ENCODE measurements at places on chromosomes 5 and 9.

GRCh38 chr9:104304925-104305324 is 199.1 kb upstream of the OR13F1 start:
- DNase-seq = no peak

- no peak for DNase-seq
Measured at GRCh38 chr5:17014686-17015085, 78.6 kb upstream of the MYO10 start.

DNA sequence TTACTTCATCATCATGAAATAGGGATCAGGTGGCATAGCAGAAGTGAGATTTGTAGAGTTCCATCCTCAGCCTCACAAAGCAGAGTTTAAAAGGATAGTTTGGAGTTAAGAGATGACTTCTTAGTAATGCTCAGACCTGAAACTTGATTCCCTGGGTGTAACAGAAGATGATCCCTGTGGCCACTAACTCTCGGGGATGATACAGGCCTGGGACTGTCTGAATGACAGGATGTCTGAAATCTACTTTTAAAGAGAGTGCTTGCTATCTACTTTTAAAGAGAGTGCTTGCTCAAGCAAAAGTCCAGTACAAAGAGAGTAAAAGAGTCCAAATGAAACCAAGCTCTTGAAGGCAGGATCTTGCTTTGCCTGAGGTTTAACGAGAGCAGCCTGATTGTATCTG is 14.6 kb downstream of the ADAMTS16 start:
- no peak for DNase-seq

DNA sequence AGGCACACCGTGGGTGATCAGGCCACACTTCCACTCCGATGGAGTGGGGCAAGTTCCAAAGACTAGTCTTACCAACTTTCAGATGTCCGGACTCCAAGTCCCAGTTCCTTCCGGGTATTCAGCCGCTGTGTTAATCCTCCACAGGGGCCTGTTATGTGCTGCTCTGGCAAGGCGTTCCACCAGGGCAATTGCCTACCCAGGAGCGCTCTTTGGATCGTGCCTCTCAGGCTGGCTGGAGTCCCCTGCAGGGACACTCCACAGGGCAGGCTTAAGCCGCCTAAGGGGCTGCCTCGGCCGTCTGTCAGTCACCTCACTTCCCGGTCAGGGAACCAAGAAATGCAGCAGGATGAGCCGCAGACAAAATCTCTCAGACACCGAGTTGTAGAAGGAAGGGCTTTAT is 118.7 kb upstream of the CCNG1 start:
- DNase-seq = no peak

DNA sequence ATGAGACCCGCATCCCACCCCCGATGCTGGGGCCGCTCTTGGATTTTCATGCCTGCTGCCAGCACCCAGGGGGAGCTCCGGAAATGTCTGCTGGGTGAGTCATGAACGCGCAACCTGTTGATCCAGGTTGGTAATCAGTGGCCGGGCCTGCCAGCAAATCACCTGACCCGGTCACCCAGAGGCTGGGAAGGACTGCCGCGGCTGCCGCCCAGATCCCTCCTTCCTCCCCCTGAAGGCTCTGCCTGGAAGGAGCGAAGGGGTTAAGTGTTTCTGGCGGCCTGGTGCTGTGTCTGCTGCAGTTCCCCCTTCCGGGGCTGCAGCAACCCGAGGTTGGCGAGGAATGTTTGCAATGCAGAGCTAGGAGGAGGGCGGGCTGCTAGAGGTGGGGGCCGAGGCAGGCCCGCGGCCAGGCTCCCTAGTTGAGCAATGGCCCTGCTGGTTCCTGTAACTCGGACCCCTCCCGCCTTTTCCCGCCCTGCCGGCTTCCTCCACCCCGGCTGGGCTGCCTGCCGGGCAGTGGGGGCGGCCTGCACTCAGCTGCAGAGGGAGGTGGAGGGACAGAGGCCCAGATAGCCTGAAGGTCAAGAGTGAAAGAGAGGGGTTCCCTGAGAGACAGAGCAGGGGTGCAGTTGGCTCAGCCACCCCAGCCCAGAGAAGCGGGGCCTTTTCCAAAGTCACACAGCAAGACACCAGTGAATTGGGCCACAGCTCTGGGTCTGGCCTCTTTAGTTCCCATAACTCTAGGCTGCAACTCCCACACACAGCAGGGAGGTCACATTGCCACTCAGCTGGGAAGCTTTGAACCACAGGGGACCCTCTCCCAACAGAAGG is 156.3 kb upstream of the IER5L start:
- DNase-seq = peak; percentile 98

GRCh38 chr5:139696894-139697658 is 48.9 kb downstream of the CXXC5 start:
- DNase-seq = peak; percentile 99

DNA sequence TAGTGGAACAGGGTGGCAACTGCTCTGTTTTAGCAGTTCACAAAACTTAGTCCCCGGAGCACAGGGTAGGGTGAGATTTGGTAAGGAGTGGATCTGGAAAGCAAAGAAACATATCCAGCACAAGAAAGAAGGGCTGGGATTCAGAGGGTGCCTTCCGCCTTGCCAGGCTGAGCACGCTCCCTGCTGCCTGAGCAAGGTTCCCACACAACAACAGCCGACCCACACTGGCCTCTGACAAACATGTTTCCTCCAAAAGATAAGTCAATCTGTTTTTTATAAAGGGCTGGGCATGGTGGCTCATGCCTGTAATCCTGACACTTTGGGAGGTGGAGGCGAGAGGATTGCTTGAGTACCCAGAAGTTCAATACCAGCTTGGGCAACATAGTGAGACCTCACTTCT is 45.8 kb downstream of the RAB3C start:
- no peak for DNase-seq

DNA sequence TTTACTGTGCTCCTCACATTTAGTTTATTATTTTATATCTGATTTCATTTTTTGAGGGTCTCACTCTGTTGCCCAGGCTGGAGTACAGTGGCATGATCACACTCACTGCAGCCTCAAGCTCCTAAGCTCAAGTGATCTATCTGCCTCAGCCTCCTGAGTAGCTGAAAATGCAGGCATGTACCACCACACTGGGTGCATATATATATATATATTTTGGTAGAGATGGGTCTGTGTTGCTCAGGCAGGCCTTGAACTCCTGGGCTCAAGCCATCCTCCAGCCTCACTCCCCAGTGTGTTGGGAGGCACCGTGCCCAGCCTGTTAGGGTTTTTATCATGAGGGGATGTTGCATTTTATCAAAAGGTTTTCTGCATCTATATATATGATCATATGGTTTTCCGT is 39.8 kb upstream of the ZNF354B start:
- DNase-seq = no peak

GRCh38 chr5:139651043-139651834 is 3.1 kb downstream of the CXXC5 start:
- DNase-seq = peak; percentile 52

DNA sequence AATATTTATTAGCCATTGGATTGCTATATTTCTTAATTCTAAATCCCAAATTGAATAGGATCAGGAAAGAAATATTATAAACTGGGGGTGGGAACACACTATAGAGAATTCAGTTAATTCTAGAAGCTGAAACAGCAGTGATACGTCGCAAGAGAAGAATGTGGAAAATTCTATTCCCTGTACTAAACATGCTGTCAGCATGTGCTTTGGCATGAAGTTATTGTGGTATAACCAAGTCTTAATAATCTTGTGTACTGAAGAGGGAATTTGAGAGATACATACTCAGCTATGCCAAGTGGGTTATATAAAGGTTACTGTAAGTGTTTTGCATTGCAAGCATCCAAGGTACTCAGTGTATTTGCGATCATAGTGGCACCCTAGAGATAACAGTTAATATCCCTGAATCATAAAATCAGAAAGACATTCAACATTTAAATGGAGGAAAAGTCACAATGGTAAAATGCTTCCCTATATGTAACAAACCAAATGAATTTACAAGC is 1492.9 kb upstream of the C9orf72 start:
- peak; percentile 6 for DNase-seq

DNA sequence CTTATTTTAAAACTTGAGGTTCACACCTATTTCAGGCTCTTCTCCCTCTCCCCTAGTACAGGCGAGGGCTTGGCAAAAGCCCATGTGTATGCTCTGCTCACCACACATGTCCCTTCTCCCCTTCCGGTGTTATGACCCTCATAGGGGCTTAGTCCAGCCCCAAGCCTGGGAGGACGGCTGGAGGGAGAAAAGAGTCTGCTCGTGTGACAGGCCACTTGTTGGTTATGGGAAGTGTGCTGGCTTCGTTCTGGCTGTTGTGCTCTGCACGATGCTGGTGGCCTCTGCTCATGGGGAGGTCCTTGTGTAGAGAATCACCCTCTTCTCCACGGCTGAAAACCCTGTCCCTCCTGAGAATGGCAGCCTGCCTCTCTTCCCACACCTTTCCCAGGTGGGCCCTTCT is 11.1 kb downstream of the PTTG1 start:
- no peak for DNase-seq

DNA sequence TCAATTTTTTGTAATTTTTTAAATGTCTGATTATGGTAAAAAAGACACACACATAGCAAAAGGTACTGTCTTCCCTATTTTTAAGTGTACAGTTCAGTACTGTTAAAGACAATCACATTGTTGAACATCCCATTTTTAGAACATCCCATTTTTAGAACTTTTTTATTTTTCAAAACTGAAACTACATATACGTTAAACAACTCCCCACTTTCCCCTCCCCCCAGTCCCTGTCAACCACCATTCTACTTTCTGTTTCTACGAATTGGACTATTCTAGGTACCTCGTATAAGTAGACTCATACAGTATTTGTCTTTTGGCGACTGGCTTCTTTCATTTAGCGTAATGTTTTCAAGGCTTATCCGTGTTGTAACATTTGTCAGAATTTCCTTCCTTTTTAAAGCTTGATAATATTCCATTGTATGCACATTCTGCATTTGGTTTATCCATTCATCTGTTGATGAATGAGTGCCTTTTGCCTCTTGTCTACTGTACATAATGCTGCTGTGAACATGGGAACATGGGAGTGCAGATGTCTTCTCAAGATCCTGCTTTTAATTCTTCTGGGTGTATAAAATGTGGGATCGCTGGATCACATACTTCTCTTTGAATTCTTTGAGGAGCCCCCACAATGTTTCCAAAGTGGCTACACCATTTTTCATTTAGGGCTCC is 154.0 kb downstream of the PIK3R1 start:
- DNase-seq = no peak

GRCh38 chr5:170434966-170435605 is 45.9 kb upstream of the KCNMB1 start:
- peak; percentile 57 for DNase-seq

GRCh38 chr9:30944741-30945280 is 1439.6 kb upstream of the ACO1 start:
- DNase-seq = no peak

GRCh38 chr5:34944044-34944443 is 14.7 kb downstream of the DNAJC21 start:
- DNase-seq = no peak

DNA sequence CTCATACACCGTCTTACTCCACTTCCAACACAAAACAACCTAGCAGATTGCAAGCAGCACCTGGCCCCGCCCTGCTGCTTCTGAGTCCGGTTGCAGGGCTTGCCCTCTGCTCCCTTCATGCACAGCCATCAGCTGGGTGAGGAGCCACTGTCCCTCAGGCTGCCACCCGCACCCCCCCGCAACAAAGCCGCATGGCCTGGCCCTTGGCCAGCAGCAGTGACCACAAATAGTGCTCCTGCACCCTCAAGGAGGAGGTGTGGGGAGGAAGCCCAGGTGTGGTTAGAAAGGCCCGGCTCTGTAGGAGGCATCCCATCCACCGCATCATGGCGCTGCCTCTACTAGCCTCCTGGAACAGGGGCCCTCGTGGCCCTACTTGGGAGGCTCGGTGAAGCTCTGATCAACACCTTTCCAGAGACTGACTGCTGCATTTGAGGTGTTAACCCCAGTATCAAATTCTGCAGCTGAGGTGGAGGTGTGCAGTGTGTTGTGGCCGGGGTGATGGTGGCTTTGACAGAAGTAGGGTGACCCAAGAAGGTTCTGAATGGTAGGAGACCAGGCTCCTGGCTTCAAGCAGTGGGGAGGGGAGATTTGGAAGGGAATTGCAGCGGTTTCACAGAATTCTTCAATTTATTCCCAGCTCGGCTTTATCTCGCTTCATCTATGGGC is 52.7 kb downstream of the WNK2 start:
- DNase-seq = no peak

GRCh38 chr5:69167493-69167855 is 524 bp downstream of the CCNB1 start:
- no peak for DNase-seq

GRCh38 chr5:158117467-158118160 is 258.7 kb upstream of the CLINT1 start:
- DNase-seq = peak; percentile 54

GRCh38 chr9:69865986-69866385 is 45.4 kb downstream of the CFAP95 start:
- no peak for DNase-seq

GRCh38 chr5:132674671-132675506 is 1.1 kb downstream of the IL4 start:
- DNase-seq = peak; percentile 98

DNA sequence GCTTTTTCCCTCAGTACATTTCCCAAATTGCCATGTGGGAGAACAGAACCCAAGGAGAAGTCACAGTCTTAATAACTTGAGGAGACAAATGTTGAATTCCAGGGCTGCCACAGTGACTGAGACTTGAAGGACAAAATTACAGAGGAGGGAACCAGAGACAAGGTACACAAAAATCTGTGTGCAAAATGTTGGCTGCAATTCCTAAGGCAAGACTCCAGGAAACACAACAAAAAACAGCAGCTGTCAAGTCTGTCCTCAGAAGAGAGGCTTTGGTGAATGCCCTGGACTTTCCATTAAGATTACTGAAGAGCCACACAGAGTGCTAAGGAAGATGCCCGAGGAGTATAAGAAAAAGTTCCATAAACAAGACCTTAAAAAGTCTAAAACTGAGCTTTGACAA is 21.1 kb downstream of the AP3B1 start:
- no peak for DNase-seq

DNA sequence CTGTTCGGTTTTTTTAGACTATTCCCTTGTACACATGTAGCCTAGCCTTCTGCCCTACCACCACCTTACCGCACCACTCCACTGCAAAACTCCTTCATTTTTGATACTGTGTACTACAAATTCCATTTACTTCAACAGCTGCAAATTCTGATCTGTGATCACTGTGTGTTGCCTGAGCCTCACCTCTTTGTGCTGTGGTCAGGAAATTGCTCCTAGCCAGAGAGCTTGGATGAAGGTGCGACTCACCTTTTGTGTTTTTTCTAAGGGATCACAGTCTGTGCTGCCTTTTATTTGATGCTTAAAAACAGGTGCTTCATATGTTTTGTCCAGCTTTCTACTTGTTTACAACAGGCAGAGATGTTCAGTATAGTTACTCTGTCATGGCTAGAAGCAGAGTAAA is 31.5 kb downstream of the CSNK1G3 start:
- DNase-seq = no peak

GRCh38 chr9:20649381-20649780 is 27.1 kb upstream of the MLLT3 start:
- DNase-seq = no peak

GRCh38 chr5:33319841-33320240 is 120.9 kb upstream of the TARS1 start:
- DNase-seq = peak; percentile 49
